ENCODE measurements at places on chromosomes 6 and 20.

DNA sequence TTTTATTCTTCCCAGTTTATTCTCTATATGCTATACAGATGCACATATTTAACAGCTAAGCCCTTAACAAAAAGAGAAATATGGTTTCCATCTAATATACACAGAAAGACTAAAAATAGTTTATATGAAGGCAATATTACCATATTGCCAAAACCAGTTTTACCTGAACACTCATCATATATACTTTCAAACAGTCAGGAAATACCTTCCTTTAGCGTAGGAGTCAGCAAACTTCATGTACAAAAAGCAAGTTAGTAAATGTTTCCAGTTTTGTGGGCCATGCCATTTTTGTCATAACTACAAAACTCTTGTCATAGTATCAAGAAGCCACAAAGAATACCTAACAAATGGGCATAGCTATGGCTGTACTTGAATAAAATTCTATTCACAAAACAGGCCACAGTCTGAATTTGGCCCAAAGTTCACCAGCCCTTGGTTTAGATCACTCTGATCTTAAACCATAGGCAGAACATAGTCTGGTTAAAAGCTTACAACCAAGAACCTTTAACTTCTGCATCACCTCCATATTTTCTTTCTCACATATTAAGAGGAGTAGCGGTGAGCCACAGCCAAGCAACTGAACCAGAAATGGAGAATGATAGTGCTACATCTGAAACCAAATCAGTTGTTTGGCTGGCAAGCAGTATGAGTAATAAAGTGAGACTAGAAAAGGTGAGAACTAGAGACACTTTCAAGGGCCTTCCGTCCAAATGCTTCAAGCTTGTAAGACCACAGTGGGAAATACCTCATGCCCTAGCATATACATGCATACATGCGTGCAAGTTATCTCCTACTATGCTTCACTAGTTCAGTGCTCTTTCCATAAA lies 116.6 kb downstream of the PTPRK start:
- no peak for DNase-seq

- no peak for DNase-seq
These were observed 91.2 kb downstream of the CARMIL1 start for GRCh38 chr6:25370178-25371036.

- DNase-seq, result no peak
These were observed 99.0 kb upstream of the SOX4 start for GRCh38 chr6:21494505-21494904.

DNA sequence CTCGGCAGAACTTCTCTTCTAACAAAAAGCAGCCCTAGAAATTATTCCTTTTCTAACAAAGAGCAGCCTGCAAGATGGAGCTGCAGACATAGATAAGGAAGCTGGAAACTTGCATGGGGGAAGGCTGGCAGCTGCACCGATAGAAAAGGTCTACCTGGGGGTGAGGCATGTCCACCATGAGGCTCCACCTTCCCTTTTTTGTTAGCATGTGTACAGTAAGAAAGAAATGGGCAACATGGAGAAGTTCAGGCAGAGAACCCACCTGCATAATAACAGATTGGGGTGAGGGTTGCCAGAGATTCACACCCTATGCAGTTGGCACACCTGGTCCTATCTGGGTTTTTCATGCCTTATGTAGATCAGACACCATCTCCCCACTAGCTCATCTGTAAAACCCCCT lies 25.4 kb downstream of the ZNF311 start:
- DNase-seq, result no peak

DNA sequence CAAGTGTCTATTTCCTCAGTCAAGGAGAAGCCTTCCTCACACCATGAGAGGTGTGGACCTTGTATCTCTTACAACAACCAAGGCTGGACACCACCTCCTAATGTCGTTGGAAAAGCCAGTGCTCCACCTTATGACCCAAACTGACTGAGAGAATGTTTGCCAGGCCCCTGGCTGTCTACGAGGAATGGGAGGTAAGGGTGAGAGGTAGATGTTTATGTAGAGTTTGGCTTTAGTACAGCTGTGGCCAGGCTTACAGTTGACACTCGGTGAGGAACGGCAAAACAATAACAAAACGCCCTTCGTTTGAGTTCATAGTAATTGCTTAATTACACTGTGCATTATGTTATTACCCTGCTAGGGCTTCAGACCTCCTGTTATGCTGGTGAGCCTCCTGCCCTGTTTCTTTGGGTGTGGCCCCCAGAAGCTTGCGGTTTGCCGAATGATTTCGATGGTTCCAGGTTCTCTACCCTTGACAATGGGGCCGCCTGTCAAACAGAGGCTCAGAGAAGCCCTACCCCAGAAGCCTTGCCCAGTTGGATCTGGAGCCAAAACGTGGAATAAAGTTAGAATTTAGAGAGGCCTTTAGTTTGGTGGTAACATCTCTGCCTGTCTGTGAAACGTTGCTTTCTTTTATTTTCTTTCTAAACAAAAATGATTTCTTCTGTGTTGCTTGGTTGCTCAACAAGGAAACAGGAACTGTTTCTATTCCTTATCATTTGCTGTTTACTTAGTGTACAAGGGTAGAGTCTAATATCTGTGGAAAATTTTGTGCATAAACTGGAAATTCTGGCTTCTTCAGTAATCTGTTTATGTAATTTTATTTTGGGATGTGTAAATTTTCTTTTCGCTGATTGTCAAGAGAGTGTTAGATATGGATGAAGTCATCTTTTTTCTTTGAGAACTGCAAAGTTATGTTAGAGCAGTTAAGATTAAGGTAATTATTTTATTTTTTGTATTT lies 60.4 kb upstream of the FOXQ1 start:
- DNase-seq, result no peak

DNA sequence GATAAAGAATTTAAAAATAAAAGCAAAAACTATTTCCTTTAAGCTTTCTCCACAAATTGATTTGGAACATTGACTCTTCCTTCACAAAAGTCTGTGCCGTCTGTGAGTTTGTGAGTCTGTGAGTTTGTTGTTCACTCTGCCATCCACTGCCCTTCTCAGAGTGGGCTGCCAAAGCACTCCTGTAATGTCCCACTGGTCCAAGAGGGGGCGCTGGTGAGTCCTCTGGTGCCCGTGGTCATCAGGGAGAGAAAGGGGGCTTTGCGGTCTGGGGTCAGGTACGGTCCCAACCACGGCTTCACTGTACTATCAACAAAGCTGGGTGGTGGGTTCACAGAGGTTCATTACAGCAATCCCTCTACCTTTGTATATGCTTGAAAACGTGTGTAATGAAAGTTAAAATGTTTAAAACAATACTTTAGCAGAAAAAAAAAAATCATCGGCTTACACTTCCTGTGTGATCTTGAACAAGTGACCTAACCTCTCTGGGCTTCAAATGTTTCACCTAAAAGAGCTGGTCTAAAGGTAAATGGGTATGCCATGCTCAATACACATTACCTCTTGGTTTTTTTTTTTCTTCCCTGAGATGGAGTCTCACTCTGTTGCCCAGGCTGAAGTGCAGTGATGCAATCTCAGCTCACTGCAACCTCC lies 5.6 kb upstream of the ANKRD60 start:
- DNase-seq, result no peak

- no peak for DNase-seq
These were observed 7.0 kb downstream of the ZGPAT start for GRCh38 chr20:63714858-63715257.

DNA sequence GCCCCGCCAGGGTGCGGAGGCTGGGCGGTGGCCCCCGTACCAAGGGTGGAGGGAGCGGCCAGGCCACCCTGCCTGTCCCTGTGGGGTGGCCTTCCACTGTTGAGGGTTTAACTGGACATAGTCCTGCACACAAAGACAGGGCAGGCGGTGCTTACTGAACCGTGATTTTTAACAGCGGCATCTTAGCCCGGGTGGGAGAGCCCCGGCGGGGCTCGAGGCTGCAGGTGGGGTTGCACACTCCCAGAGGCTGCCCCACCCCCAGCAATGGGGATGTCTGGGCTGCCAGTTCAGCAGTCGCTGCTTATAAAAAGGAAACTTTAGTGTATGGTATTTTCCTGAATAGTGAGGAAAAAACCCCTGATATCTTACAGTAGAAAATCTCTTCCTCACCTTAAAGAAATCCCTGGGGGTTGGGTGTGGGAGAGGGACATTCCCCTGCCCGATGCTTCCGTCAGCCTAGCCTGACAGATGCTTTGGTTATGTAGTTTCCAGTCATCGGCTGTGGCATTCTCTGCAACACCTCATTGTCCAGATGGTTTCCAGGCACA lies 79.4 kb downstream of the IRF4 start:
- no peak for DNase-seq

DNA sequence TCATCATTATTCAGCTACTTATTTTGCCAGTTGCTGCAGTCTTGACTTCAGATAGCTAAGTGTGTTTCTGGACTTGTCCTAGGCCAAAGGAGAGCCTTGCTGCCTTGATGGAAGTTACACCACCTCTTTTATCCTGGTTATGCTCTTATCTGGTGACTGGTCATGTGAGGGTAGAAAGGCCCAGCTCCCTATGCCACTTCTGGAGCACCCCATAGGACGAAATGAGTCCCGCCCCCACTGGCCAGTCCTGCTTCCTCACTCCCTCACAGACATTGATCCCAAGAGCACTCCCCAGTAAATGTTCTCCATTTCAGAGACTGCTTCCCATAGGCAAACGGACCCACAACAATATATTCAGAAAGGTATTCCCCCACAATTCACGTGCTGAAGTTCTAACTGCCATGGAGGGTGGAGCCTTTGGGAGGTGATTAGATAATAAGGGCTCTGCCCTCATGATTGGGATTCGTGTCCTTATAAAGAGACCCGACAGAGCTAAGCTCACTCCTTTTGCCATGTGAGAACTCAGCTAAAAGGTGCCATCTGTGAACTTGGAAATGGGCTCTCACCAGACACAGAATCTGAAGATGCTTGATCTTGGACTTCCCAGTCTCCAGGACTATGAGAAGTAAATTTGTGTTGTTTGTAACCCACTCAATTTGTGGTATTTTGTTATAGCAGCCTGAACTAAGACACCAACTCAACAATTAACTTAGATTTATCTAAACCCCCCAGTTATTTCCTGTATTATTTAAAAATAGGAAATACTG lies 21.5 kb upstream of the ELOVL2 start:
- DNase-seq, result no peak

DNA sequence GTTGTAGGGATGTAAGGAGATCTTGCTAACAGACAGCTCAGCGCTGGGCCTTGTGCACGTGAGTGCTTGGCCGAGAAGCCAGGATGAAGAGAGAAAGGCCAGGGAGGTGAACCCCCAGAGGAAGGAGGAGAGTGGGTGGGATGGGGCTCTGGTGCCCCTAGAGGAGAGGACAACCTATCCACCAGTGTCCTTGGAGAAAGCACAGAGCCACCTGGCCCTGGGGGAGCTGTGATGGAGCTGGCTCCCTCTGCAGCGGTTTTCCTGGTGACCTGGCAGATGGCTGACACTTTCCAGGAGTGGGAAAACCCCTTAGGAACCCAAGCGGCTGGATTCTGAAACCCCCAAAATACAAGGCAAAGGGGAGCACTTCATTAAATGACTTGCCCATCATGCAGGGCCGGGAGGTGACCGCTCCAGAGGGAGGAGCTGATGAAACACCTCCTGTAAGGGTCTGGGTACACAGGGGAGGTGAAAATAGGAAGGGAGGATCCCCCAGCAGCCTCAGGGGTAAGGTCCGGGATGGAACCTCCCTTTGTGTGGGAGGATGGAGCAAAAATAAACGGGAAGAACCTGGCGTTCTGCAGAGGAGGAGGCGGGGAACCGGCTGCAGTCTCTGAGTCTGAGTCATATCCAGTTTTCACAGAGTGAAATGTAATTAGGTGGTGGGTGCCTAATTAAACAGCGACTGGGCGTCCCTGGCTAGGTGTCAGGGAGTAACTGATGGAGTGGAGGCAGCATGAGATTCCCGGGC lies 80.4 kb downstream of the SULF2 start:
- DNase-seq, result no peak

DNA sequence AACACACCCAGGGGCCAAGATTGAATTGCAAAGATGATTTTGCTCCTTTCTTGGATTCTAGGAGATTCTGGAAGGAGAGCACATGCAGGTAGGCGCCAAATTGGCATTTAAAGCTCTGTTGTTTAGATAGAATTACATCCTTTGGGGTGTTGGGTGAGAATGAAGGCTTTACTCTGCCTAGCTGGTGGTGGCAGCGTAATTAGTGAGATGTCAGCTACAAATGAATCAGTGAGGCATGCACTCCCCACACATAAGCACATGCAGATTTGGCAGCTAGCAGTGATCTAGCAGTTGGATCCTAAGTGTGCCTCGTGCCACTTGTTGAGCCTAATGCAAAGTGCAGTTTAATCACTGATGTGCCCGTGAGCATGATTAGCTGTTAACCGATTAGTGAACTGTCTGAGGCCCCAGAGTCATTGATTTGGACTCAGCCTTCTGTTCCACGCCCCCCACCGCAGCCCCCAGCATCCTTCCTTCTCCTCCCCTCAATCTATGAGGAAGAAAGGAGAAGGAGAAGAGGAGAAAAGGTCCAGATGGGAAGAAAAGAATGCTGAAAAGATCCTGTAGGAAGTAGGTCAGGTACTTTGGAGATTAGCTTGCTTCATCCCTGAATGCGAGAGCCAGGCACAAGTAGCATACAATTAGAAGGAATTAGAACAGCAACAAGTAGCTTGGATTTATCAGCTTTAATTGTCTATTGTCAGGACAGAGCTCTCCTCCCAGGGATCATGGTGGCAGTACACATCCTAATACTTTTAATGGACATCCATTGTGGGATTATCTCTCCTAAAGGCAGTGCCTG lies 6.0 kb upstream of the PRDM1 start:
- no peak for DNase-seq

- no peak for DNase-seq
These were observed 114.9 kb downstream of the NRSN1 start for GRCh38 chr6:24240943-24241342.
